Stimulated activated CD4-positive, alpha-beta T cell treated with anti-CD3 and anti-CD28 coated beads, Interleukin-4, amount 100 ng/mL, for 24 hours (primary cell): ENCODE measurements at places on chromosomes 13 and 19.
A peak's percentile ranks its signal among the peaks of the same experiment; 100 is the strongest.

DNA sequence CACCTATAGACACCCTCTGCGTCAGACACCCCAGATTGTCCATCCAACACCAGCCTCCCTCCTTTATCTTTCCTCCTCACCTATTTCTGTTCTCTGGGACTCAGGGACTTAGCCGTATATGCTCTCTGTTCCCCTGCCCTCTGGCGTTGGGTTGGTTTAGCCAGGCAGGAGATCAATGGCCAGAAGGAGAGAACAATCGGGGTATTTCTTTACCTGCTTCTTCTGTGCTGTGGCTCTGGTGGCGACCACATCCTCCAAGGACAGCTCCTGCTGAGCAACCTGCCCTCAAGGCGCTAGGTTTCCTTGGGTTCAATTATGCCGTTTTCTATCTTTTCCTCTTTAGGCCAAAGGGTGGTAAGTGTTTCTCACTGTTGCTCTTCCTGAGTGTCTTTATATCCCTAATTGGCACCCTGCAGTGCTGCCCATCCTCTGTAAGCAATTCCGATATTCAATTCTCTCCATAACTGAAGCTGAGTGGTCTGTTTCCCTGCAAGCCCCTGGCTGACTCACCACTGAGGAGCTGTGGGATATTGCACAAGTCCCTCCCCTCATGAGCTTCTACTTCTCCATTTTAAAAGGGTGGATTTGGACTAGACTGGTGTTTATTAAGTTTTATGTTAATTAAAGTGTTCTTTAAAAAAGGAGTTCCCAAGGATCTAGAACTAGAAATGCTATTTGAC lies 63.7 kb upstream of the TMTC4 start:
- DNase-seq: no peak

- no peak for DNase-seq
Measured at GRCh38 chr19:4986471-4986891, 17.6 kb downstream of the KDM4B start.

DNA sequence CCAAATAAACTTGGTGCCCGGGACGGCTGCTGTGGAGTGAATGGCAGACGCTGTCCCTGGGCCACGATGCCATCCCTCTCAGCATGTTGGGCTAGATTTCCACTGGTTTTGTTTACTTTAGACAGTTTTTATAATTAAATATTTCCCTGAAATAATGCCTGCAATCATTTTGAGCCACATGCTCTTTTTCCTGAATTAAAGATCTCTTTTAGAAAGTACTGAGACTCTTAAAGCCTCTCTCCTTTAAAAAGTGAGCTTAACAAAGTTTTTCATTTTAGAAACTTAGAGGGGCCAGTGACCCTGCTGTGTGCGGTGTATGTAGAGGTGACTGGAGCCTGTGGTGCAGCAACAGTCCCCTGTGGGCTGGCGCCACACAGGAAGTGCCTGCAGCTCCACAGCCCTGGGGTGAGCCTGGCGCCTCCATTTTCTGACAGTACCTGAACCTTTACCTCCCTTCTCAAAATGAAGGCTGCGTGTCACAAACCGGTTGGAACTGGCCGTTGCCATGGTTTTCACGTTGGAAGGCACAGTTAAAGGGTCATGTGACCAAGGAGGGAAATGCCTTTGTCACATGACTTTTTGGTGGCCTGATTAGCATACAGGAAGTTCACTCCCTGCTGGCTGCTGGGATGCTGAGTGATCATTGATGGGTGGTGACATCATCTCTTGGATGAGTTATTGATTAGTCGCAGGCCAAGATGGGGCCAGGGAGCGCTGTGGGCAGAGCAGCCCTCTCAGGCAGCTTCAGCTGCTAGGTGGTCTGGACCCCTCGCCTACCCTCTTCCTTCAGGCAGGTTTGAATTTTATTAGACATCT lies 26.3 kb downstream of the TSSK6 start:
- peak; percentile 89 for DNase-seq

DNA sequence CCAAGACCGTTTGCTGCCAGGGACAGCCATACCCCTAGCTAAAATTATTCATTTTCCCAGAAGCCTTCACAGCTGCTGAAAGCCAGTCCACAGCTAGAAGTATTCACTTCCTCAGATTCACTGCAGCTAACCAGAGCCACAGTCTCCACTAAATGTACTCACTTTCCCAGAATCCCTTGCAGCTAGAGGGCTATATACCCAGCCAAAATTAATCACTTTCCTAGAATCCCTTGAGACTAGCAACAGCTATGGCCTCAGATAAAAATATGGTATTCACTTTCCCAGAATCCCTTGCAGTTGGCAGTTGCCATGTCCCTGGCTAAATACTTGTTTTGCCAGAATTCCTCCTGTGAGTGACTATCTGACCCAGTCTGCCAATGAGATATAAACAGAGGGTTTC lies 13.8 kb upstream of the MEIS3 start:
- no peak for DNase-seq
